ENCODE measurements at places on chromosomes 4 and X.

DNA sequence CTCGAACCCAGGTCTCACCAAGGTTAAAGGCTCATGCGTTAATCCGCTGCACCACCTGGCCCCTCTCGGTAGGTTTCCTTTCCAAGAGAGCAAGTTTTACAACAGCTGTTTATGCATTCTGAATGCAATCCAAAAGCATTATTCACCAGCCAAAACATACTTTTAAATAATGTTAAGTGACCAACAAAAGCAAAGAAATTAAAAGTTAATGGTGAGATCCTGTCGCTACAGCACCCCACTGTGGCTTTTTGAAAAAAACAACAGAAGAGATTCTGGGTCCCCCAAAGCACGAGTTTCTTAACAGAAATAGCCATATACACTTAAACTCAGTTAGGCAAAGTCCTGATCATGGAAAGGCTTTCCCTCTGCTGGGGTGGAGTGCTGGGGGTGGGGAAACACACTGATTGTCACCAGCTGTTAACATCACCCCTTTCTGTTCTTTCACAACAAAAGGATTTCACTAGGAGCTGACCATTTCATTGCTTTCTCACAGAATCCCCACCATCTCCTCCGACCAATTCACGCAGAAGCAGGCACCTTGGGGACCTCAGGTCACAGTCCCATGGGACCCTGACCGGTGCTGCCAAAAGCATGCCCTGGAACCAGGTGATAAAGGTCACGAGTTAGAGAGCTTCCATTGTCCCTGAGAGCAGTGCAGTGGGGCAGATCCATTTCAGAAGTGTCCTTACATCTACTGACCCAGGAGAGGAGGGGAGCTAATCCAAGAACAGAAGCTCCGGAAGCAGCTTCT lies 51.2 kb downstream of the ZNF827 start:
- no peaks in the 10 kb centered on the region for H3K27me3 ChIP-seq
- DNase-seq: no peak
- H3K4me3 ChIP-seq: no peak overlapping the region
- H3K27ac ChIP-seq: no peak overlapping the region
- no peaks in the 10 kb centered on the region for H3K4me1 ChIP-seq
- H3K36me3 ChIP-seq: no peaks in the 10 kb centered on the region

GRCh38 chrX:136665258-136665900 lies 17.4 kb downstream of the CD40LG start:
- no peaks in the 10 kb centered on the region for H3K36me3 ChIP-seq
- peaks cover 42% of the 10 kb centered on the region for H3K27me3 ChIP-seq
- no peaks in the 10 kb centered on the region for H3K4me1 ChIP-seq
- no peak overlapping the region for H3K27ac ChIP-seq
- H3K4me3 ChIP-seq: no peak overlapping the region
- DNase-seq: no peak

DNA sequence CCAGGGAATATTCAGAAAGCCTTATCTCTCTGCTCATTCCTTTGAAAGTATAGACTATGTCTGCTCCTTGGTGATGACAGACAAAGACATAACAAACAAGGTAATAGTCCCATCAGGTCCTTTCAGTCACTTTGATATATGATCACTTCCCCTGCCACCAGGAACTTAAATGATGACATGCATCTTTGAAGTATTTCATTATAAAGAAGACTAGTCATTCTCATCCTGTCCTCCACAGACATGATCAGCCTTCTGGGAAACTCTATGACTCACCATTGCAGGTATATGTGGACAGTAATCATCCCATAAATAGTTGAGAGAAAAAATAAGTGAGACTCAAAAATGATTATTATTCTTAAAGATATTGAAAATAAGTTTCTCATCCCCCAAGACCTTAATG lies 117.5 kb upstream of the VCX2 start:
- H3K27ac ChIP-seq: no peak overlapping the region
- no peak for DNase-seq
- no peaks in the 10 kb centered on the region for H3K36me3 ChIP-seq

DNA sequence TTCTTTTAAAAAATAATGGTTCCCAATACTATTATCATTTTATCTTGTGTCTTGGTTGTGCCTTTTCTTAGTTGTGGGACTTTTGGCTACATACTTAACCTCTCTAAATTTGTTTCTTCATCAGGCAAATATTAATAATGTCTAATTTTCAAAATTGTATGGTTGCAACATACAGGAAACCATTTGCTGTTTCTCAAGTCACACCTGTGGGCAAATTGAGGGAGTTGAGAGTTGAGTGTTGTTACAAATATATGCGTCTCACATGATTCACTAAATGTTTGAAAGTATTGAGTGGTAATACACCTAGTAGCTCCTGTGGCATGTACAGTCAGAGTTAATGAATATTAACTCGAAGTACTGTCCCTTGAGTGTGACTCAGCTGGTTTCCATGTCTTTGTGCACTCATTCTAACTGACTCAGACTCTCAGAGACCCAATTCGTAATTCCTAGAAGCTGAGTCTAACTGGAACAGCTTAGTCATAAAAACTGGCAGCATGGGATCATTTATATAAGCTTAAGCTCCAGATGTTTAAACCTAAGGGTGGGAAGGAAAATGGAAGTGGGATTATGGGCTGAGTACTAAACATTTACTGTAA lies 802.4 kb downstream of the TRIML1 start:
- peaks cover 8% of the 10 kb centered on the region for H3K4me1 ChIP-seq
- no peaks in the 10 kb centered on the region for H3K27me3 ChIP-seq
- H3K36me3 ChIP-seq: no peaks in the 10 kb centered on the region
- peak; percentile 26 for DNase-seq
- peak overlapping the region; percentile 88 for H3K27ac ChIP-seq
- no peak overlapping the region for H3K4me3 ChIP-seq

GRCh38 chr4:89290727-89291516 lies 16.7 kb downstream of the GPRIN3 start:
- no peak overlapping the region for H3K27ac ChIP-seq
- no peaks in the 10 kb centered on the region for H3K36me3 ChIP-seq
- H3K4me3 ChIP-seq: no peak overlapping the region
- H3K4me1 ChIP-seq: peaks cover 26% of the 10 kb centered on the region

GRCh38 chrX:107396235-107396634 lies 53.2 kb upstream of the FRMPD3 start:
- H3K27ac ChIP-seq: no peak overlapping the region
- H3K4me3 ChIP-seq: no peak overlapping the region

DNA sequence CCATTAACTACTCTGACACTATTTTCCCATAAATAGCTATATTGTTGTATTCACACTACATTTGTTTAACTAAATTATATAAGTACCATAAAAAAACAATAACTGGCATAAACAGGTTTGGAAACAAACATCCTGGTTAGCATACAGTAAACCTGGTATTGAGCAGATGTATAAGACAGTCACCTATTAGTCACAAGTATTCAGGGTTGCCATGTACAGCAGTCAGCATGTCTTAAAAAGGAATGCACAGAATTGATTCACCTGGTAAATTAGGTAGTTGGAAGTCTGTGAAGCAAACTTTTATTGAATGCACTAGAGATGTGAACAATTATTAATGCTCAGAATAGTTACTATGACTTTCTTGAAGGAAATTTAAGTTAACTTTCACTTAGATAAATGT lies 137.9 kb downstream of the FAM13A start:
- H3K4me3 ChIP-seq: no peak overlapping the region
- no peaks in the 10 kb centered on the region for H3K4me1 ChIP-seq
- H3K36me3 ChIP-seq: no peaks in the 10 kb centered on the region
- DNase-seq: no peak
- no peaks in the 10 kb centered on the region for H3K27me3 ChIP-seq

- H3K4me3 ChIP-seq: no peak overlapping the region
- H3K27ac ChIP-seq: no peak overlapping the region
- peaks cover 16% of the 10 kb centered on the region for H3K4me1 ChIP-seq
- no peaks in the 10 kb centered on the region for H3K36me3 ChIP-seq
- H3K27me3 ChIP-seq: no peaks in the 10 kb centered on the region
Observed at GRCh38 chr4:27084685-27085361, 224.2 kb downstream of the STIM2 start.

DNA sequence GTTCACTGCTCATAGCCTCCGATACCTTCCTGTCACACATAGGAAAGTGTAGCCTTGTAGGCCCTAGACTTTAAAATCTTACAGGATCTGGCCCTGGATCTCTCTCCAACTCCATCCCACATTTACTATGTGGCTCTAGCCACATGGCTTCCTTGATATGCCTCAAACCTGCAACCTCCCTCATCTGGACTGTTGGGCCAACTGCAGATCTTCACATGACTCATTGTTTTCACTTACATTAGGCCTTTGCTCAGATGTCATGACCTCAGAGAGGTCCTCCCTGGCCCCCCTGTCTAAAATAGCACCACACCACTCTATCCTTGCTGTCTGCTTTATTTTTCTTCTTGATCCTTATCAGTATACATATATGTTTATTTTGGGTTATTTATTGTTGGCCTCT lies 8.1 kb upstream of the NR0B1 start:
- no peak overlapping the region for H3K4me3 ChIP-seq
- no peak overlapping the region for H3K27ac ChIP-seq

- H3K27ac ChIP-seq: no peak overlapping the region
- peaks cover 3% of the 10 kb centered on the region for H3K4me1 ChIP-seq
- H3K4me3 ChIP-seq: no peak overlapping the region
- no peak for DNase-seq
- H3K27me3 ChIP-seq: no peaks in the 10 kb centered on the region
- no peaks in the 10 kb centered on the region for H3K36me3 ChIP-seq
Observed at GRCh38 chrX:56759736-56760409, 30.8 kb downstream of the NBDY start.

DNA sequence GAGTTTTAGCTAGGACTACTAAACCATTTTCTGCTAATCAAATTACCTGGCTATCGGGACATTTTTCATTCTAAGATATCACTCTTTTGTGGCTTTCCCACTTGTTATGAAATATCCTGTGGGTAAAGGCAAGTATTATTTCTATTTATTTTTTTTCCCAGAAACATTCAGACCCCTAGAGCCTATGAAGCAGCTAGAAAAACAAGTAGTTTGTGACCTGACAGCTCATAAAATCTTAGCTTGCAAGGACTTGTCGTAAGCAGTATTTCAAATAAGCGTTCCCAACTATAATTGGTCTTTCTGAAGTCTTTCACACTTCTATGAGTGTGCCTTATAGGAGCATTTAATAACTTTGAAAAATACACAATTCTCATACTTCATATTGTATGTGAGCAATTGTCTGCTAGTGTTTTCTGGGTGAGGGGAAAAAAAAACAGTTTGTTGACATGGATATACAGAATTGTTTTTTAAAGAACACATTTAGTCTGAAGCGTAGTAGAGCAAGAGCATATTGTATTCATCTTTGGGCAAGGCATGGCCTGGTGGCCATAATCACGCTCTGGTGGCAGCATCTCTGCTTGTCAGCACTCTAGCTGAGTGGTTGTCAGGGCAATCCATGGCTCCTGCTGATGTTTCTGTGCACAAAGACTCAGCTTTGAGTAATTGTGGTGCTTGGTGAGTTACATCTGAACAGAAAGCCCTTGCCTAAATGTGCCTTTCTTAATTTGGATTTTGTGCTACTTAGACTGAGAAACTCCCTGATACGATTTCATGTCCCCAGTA lies 2.6 kb downstream of the MCUB start:
- no peak for DNase-seq
- H3K4me3 ChIP-seq: no peak overlapping the region
- H3K27me3 ChIP-seq: no peaks in the 10 kb centered on the region
- H3K36me3 ChIP-seq: peaks cover 15% of the 10 kb centered on the region
- H3K4me1 ChIP-seq: peaks cover 10% of the 10 kb centered on the region

DNA sequence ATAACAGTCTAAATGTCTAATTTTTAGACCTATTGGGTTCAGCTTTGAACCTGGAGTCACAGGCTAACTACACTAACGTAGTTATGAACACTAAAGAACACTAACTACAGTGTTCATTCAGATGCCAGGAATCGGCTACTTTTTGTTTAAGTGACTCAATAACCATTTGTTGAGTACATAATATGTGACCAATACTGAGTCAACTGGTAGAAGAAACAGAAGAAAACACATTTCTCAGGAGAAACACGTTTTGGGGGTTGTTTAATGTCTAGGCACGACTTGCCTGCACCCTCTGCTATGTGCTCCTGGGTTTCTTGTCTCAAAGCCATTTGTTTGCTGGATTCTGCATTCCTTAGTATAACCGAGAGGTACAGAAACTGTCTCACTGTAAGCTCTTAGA lies 18.6 kb upstream of the CLNK start:
- H3K4me3 ChIP-seq: no peak overlapping the region
- H3K4me1 ChIP-seq: no peaks in the 10 kb centered on the region
- DNase-seq: no peak
- H3K36me3 ChIP-seq: no peaks in the 10 kb centered on the region
- H3K27me3 ChIP-seq: no peaks in the 10 kb centered on the region

DNA sequence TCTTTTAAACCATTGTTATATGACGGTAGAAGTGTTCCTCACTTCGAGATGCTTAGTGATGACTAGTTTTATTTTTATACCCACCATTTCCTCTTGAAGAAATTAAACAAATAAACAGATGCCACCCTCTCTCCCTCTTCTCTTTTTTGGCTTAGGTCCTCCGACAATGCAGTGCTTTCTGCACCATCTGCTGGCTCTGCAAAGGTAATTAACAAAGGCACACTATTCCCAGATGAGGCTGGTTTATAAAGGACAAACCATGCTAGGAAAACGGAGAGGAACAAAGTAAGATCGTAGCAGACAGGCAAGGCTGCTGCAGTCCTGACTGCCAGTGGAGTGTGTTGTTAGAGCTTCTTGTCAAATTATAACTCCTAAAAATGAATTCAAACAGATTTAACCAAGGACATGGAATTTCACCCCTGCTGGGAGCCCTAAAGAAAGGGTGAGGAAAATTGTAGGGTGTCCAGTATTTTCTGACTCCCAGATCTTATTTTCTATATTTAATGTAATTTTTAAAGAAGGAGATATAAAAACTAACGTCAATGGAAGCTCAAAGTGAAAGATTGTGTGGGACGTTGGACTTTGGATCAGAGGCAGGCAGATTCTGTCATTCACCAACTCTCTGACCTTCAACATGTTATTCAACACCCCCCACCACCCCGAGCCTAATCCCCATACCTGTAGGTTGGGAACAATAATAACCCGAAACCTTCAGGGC lies 142.1 kb downstream of the CPEB2 start:
- no peak overlapping the region for H3K4me3 ChIP-seq
- no peak overlapping the region for H3K27ac ChIP-seq
- no peaks in the 10 kb centered on the region for H3K27me3 ChIP-seq
- DNase-seq: no peak
- no peaks in the 10 kb centered on the region for H3K4me1 ChIP-seq

DNA sequence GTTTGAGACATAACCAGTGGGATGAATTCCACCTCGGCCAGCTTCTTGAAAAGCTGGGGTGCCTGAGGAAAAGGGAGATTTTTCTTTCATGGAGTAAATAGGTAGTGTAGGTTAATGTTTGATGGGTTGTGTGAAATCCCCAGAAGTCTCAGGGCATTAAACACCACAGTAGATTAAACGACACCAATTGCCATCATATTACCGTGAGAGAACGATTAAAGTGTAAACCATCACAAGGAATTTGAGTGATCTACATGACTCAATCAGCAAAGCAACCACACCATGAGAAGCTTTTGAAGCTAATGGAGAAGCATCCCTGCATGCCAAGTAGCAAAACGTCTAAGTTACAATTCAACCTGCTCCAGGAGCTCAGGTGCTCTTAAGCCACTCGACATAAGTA lies 322.5 kb upstream of the GATB start:
- H3K4me3 ChIP-seq: no peak overlapping the region
- H3K27me3 ChIP-seq: peaks cover 41% of the 10 kb centered on the region
- no peak for DNase-seq
- H3K36me3 ChIP-seq: no peaks in the 10 kb centered on the region
- no peak overlapping the region for H3K27ac ChIP-seq

- DNase-seq: no peak
- H3K4me3 ChIP-seq: no peak overlapping the region
- H3K36me3 ChIP-seq: peaks cover under 1% of the 10 kb centered on the region
Observed at GRCh38 chr4:152970102-152970820, 34.1 kb downstream of the FHDC1 start.

GRCh38 chr4:100086766-100087431 lies 103.4 kb downstream of the DDIT4L start:
- no peaks in the 10 kb centered on the region for H3K27me3 ChIP-seq
- peak; percentile 3 for DNase-seq
- H3K27ac ChIP-seq: peak overlapping the region; percentile 5
- H3K36me3 ChIP-seq: no peaks in the 10 kb centered on the region
- H3K4me1 ChIP-seq: peaks cover 24% of the 10 kb centered on the region
